ENCODE measurements at places on chromosomes 2 and 18.

DNA sequence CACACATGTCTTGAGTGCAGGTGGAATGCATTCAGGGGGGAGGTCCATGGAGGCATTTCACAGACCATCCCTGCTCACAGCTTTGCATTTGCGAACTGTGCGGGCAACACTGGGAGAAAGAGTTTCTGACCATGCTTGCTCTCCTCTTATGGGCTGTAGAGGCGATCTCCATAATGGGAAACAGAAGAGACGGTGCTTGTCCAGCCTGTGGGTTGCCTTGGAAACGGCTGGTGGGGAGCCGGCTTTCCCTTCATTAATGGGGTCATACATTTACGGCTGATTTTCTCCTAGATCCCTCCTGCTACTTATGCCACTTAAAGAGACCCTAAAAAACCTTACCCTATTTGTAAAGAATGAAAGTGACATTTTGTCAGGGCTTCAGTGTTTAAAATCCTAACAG is 147.4 kb downstream of the SOX11 start:
- no peak for DNase-seq

DNA sequence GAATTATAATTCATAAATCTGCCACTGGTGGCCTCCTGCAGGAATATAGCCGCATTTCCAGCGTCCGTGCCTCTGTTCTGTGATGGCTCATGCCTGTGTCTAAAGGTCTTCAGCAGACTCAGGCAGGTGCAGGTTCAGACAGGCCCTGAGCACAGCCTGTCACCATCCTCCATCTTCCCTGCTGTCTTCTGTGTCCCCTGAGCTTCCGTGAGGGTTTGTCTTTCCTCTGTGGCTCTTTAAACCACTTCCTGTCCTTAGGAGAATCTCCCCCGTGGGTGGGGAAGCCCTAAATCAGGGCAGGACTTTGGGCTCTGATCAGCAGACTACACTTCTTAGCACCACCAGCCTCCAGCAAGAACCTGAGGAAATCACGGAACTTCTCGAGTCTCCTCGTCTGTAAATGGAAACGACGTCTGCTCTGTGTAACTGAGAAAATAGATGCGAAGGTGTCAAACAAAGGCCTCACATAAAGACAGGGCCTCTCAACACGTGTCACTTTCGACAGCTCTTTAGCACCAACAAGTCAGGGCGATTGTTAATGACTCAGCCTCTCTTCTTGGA is 24.1 kb upstream of the NFATC1 start:
- no peak for DNase-seq

DNA sequence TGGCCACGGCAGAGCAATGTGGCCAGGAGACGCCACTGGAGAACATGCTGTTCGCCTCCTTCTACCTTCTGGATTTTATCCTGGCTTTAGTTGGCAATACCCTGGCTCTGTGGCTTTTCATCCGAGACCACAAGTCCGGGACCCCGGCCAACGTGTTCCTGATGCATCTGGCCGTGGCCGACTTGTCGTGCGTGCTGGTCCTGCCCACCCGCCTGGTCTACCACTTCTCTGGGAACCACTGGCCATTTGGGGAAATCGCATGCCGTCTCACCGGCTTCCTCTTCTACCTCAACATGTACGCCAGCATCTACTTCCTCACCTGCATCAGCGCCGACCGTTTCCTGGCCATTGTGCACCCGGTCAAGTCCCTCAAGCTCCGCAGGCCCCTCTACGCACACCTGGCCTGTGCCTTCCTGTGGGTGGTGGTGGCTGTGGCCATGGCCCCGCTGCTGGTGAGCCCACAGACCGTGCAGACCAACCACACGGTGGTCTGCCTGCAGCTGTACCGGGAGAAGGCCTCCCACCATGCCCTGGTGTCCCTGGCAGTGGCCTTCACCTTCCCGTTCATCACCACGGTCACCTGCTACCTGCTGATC is 4.9 kb downstream of the GPR17 start:
- no peak for DNase-seq

DNA sequence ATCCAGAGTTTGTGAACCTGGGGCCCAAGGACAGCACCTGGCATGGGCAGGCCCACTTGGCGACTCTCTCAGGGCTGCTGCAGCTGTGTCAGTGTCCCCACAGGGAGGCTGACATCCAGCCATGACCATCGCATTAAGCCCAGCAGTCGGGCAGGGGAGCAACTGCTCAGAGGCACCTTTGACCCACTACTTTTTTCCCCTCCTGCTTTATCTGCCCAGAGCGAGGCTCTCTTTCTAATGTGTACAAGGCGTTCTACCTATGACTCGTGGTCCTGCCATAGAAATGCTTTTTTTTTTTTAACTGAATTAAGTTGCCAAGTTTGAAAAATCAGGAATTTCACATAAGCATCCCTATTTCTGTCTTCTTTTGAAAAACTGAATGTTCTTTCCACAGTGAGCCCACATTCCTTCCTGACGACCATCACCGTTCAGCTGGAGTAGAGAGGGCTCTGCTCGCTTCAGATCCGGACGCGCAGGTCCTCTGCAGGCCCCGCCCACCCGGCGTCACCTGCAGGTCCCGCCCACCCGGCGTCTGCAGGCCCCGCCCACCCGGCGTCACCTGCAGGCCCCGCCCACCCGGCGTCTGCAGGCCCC is 403 bp upstream of the CLUL1 start:
- DNase-seq, result no peak

DNA sequence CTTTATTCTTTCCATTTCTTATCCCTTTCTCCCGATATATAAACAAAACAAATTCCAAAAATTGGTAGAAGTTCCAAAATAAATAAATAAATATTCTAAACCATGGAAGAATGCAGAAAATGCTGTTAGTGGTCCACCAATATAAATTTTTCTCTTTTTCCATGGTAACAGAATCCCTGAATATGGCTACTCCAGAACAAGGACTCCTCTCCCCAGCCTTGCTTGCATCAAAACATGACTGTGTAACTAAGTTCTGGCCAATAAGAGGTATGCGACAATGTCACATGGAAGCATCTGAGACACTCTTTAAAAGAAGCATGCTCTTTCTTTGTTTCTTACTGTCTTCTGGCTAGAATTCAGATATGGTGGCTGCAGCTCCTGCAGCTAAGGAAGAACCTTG is 325.1 kb upstream of the TANK start:
- no peak for DNase-seq

DNA sequence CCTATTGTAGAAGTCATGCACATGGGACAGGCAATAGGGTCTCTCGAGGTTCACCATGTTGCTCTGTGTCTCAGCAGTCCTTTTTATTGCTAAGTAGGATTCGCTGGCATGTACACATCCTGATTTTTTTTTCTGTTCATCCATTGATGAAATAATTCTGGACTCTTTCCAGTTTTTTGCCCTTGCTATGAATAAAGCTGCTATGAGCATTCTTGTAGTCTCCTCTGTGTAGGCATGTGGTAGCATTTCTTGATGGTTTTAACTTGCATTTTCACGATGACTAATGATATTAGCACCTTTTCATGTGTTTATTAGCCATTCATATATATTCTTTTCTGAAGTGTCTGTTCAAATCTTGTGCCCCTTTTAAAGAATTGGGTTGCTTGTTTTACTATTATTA is 65.8 kb upstream of the EDAR start:
- no peak for DNase-seq

DNA sequence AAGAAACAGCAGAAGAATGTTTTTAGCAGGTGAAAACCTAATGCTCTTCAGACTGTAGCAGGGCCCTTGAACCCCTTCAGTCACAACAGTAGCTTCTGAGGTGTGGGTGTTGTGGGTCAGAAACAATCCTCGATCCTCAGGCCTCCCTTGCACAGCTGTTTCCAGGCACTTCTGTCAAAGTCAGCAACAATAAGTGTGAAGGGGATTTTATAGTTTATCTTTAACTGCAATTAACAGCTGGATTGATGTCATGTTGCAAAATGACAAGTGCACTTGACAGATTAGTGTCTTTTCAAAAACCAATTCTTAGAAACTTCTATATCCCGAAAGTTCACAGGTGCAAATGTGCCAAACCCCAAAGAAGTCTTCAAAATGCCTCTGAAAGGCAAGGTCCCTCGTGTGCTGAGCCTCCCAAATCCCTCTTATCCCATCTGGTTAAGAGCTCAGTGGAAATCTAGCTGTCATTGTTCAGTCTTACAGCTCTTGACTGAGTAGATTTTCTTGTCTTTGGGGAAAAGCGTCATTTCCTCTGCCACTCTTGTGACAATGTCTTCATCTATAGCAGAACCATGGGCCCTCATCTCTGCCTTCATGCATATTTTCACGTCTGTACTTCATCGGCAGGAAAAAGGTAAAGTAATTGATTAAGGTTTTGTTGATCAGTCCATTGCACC is 29.6 kb downstream of the M1AP start:
- DNase-seq, result no peak

GRCh38 chr2:40244675-40245074 is 207.2 kb downstream of the SLC8A1 start:
- no peak for DNase-seq

DNA sequence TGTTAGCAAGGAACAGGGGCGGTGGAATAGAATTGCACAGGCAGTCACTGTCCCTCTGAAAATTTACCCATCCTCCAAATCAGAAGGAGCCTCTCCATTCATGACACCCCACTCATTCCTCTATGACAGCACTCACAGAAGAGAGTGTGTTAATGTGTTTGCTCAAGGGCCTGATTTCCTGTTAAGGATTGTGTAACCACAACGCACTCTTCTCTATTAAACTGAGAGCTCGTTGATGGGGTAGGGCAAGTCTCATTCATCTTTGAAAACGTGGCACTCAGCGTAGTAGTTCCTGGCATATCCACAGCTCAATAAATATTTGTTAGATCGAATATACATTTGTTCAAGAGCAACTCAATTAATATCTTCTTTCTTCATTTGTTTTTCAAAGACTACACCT is 106.4 kb downstream of the VAPA start:
- DNase-seq, result no peak

- DNase-seq, result no peak
These were observed 1.4 kb downstream of the OLA1 start for GRCh38 chr2:174246944-174247381.

DNA sequence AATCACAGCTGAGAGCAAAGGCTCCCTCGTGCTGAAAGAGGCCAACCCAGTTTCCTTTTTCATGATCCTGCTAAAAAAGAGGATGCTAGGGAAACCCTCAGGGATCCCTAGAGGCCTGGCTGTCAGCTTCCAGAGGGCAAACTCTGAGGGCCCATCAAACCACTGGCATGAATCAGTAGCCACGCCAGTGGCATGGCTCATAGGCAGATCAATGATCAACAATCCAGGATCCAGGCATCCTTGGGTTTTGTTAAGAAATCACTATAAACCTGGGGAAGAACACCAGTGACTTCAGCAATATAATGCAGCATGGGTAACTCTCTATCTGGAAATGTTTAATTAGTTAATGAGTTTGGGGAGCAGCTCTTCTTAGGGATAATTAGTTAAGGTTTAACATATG is 286.5 kb downstream of the C1D start:
- no peak for DNase-seq

GRCh38 chr2:181239201-181239799 is 217.9 kb upstream of the ITGA4 start:
- DNase-seq, result no peak

- DNase-seq, result peak; percentile 32
These were observed 125.9 kb downstream of the MAP4K4 start for GRCh38 chr2:101823347-101823791.

- no peak for DNase-seq
These were observed 94.3 kb downstream of the TNS1 start for GRCh38 chr2:217908544-217908943.

DNA sequence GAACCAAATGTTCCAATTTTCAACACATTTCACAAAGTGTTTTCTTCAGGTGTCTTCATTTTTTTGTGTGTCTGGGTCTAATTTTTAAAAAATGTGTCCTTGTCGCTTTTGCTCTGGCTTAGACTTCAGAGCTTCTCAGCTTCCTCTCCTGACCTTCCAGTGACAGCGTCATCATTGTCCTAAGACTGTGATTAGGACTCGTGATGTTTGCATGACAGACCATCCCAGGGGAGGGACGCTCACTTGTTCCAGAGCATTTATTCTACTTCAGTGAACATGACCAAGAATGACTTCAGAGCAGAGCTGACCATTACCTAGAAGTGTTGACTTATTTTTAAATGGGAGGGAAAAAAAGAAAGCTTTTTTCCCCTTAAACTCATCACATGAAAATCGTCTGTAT is 591.9 kb downstream of the IRS1 start:
- no peak for DNase-seq

DNA sequence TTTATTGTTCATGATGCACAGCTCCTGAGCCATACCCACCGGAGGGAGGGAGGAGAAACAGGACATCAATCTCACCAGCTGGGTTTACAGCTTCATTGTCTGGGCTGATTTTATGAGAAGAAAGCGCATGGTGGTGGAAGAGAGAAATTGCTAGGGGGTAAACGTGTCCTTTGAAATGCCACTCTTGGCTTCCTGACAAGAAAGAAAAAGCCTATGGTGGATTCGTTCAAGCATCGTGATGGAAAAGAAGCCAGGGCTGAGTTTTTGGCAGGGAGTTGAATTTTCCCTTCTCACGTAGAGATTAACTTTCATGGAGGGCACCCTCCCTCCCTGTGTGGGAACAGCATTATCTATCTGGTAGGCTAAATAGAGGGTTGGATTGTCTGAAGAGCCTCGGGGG is 502.0 kb downstream of the SLC4A3 start:
- DNase-seq, result no peak

DNA sequence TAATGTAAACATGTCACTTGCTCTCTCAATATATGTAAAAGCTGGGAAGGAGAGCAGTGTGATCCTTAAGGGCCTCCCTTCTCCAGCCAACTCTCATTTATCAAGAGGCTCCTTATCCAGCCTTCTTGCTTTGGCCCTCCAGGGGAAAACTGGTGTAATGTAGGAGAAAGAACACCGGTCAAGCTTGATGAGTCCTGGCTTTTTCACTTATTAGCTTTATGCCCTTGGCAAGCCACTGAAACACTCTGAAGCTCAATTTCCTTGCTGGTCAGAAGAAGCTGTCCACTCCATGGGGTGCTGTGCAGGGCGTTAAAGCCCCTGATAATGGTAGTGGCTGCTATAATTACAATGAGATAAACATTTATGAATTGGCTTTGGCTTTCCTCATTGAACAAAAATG is 251.2 kb upstream of the RBBP8 start:
- DNase-seq, result no peak

DNA sequence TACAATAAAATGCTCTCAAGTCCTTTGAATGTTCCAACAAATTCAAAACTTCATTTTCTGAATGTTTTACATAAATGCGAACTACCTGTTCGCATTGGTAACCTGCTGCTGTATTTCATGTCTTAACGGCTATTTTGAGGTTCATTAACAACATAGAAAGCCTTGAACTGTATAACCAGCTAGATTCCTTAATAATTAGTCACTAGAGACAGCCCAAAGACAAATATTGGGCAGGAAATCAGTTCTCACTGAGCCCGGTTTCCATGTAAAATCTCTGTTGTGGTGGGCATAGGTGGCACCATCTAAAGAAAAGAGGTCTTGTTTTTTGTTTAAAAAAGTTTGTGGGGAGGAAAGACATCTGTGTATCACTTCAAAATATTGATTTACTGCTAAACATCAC is 29.2 kb downstream of the PDIA6 start:
- no peak for DNase-seq

DNA sequence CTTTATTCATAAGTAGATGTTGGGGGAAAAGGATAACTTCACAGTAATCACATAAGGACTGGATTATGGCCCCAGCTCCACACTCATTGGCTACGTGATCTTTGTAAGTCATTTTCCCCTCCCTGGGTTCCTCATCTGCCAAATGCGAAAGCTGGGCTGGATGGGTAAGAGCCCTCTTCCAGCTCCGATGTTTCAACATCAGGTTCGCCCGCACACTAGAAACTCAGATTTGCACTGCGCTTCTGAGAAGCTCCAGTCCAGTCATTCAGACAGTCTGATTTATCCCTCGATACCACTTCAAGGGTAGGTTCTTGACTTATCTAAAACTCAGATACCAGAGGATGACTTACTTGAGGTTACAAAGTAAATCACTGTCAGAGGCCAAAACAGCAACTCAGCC is 31.0 kb upstream of the RMDN2 start:
- no peak for DNase-seq

GRCh38 chr2:68250652-68251186 is 1.6 kb downstream of the PPP3R1 start:
- no peak for DNase-seq

Data from stimulated activated CD4-positive, alpha-beta T cell treated with anti-CD3 and anti-CD28 coated beads, Interleukin-1b, Interleukin-23, amount 100 ng/mL, for 1 hour (primary cell).